ENCODE measurements at places on chromosomes 1 and 21.

- no peak for DNase-seq
Observed at GRCh38 chr1:152795686-152796085, 835 bp upstream of the LCE1D start.

GRCh38 chr21:17442165-17442564 lies 70.7 kb upstream of the CXADR start:
- no peak for DNase-seq

- no peak for DNase-seq
Observed at GRCh38 chr1:162022626-162023025, 1.0 kb downstream of the OLFML2B start.

DNA sequence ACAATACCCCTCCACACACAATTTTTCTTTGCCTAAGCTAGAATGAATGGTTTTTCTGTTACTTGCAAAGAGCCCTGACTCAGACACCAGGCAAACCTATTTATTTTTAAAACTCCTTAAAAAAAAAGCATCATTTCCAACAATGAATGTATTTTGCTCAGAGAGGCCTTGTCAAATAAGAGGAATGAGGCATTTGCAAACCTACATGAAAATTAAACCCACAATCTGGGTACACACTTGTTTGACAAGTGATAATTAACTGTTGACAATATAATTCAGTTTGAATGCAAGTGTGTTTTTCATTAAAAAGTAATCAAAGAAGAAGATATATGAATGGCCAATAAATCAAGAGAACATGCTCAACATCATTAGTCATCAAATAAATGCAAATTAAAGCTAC lies 339.5 kb downstream of the PTPRU start:
- no peak for DNase-seq

- DNase-seq, result no peak
Observed at GRCh38 chr1:22234476-22235030, 91.7 kb upstream of the WNT4 start.

- no peak for DNase-seq
Observed at GRCh38 chr1:38370716-38371504, 324.3 kb upstream of the POU3F1 start.

- DNase-seq, result no peak
Observed at GRCh38 chr1:12069623-12070244, 6.6 kb downstream of the TNFRSF8 start.

DNA sequence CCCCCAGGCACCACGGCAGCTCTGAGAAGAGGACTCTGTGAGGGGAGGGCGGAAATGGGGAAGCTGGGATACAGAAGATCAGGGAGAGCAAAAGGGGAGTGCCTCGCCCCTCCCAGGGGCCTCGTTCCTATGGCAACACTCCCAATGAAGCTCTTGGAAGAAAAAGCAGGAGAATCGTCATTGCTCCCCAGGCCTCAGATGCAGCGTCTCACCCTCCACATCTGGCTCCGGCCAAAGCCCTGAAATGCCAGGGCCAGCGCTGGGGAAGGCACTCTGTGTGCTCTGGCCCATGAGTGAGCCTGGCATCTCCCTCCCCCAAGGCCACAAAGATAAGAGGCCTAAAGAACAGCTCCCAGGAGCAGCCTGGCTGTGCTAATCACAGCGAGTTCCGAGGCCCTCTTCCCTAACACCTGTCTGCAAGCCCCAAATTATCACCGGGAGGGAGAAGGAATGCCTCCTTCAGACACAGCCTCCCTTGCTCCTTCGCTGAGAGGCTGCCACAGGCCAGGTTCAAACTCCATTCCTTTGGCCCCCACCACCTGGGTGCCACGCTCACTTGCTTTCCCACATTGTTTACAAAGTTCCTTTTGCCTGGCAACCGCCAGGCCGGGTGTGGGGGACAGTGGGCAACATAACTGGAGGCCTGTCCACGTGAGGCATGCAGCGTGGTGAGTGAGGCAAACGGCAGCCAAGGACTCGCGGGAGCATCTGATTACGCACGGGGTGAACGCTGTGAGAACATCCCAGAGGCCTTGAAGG lies 27.8 kb downstream of the ECE1 start:
- DNase-seq, result no peak

DNA sequence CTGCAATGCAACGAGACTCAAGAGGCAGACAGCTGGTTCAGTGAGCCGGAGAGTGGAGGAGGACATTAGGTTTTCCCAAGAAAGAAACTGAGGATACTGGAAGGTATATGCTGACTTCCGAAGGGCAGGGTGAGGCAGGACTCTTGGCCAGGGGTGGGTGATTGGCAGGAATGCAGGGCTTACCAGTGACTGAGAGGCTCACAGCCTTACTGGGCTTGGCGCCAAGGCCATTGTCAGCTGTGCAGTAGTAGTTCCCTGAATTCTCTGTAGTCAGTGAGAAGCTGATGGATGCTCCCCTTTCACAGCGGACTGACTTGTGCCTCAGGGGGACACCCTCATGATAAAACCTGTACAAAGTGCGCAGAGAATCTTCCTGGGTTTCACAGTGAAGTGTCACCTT lies 9.6 kb downstream of the FCRL5 start:
- no peak for DNase-seq

DNA sequence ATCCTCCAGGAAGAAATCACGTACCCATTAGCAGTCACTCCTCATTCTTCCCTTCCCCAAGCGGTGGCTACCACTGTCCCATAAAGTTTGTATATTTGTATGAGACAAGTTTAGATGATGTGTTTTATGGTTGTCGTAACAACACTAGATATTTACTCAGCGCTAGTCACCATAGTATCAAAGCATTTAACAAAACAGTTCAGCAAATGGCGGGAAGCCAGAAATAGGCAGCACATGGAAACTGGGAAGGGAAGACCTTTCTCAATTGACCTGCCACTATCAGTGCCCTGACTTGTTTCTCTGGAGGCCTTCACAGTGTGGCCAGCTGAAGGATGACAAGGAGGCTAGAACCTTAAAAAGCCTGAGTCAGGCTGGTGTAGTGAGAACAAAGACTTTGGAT lies 31.1 kb downstream of the CNST start:
- peak; percentile 11 for DNase-seq

- peak; percentile 86 for DNase-seq
Observed at GRCh38 chr21:34545079-34545884, 33.3 kb upstream of the KCNE1 start.

DNA sequence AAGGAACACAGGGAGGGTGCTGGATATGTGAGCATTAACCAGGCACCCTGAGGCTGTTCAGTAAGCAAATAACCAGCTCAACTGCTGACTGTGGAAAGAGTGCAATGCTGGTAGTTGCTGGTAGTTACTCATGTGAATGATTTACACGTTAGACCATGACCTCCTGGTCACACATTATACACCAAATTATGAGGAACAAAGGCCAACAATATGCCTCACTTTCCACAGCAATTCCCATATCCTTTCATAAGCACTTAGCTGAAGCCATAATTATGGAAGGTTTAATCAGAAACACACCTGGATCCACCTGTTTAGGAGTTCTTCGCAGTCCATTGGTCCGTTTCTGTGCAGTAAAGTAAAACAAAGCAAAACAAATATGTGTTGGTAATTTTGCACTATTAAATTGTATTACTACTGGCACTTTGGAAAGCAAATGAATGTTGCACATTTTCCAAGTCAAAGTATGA lies 281.8 kb downstream of the VAV3 start:
- DNase-seq, result peak; percentile 37

- DNase-seq, result no peak
Observed at GRCh38 chr1:117371441-117372151, 4.3 kb downstream of the MAN1A2 start.

DNA sequence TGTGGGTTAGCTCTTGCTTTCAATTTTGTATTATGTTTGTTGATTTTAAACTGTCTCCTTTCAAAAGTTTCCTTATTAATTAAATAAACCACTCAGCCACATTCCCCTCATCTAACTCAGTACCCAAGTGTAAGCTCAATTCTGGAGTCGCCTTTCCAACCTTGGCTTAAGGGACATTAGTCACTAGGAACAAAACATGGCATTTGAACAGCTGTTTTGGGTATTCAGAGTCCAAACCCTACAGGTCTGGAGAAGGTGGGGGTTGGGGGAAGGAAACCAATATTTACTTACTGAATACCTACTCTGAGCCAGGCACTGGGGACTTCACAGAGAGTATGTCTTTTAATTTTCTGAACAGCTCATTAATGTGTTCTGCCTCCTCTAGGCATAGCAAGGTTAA lies 117.2 kb upstream of the JUN start:
- DNase-seq, result no peak

DNA sequence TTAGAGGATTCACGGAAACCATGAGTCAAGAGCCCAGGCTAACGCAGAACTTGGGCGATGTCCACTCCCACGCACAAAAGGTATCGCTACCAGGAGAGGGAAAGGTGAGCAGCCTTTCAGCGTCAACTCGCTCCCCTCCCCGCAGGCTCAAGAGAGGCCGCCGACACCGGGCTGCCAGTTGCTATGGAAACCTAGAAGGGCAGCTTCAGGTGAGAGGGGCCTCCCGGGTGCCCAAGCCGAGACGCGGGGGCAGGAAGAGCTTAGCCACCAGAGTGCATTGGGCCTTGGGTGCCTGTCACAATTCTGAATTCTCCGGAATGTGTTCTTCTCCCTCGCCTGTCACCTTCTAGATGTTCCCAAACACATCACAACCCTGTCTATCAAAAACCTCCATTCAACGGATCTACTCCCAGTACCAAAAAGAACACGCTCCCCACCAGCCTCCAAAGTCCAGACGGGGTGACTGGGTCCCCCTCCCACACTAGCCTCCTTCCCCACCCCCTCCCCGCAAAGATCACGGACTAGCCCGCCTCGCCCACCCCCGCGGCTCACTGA lies 694 bp downstream of the MEAF6 start:
- no peak for DNase-seq

DNA sequence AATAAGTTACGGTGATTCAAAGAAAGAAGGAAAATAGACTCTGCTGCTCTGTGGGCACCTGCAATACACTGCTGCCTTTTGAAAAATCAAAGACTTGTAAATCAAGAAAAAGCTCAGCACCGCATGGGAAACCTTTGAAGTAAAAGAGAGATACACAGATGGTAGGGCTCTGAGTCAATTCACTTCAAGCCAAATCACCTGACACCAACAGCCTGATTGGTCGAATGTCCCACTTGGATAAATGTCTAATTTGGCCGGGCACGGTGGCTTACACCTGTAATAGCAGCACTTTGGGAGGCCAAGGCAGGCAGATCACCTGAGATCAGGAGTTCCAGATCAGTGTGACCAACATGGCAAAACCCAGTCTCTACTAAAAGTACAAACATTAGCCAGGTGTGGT lies 19.2 kb upstream of the RCAN3 start:
- no peak for DNase-seq

GRCh38 chr1:39940253-39940652 lies 14.7 kb upstream of the MFSD2A start:
- no peak for DNase-seq

GRCh38 chr1:51648180-51649109 lies 31.6 kb downstream of the OSBPL9 start:
- DNase-seq, result peak; percentile 57

- DNase-seq, result peak; percentile 79
Observed at GRCh38 chr1:228782662-228783417, 47.6 kb downstream of the RHOU start.
